Stimulated activated CD8-positive, alpha-beta memory T cell treated with anti-CD3 and anti-CD28 coated beads, Interleukin-4, amount 100 ng/mL, for 4 hours (primary cell): ENCODE measurements at places on chromosomes 4 and X.

DNA sequence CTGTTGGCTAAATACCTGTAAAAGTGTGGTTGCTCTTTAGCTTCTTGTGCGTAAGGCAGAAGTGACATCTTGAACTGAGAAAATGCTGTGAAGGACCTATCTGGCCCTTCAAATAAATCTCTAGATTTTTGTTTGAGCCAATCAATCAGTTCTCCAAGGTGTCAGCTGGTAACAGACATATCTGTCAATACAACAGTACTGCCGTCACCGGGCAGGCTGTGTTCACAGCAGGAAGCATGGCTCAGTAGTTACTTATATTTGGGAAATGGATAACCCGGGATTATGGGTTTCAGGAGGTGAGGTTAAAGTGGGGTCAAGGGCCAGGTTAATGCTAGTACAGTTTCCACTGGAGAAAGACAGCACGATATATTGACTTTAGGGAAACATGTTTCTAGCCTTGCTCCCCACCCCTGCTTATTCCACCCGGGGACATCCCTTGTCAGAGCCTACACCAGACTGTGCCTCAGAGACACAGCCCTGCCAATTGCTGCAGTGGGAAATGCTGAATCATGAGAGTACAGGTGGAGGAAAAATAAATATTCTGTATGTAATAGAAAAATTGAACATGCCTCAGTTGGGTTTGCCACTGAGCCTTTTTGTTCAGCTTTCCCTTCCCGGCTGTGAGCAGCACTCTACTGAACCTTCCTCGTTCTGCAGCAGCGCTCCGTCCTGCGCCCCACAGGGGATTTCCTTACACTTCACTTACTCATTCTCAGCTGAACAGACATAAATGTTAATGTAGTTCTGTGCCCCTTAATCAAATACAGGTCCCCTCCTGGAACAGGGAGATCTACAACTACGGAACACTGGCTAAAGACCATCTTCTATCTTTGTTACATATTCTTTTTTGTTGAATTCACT lies 121.1 kb downstream of the MGST2 start:
- DNase-seq: no peak

DNA sequence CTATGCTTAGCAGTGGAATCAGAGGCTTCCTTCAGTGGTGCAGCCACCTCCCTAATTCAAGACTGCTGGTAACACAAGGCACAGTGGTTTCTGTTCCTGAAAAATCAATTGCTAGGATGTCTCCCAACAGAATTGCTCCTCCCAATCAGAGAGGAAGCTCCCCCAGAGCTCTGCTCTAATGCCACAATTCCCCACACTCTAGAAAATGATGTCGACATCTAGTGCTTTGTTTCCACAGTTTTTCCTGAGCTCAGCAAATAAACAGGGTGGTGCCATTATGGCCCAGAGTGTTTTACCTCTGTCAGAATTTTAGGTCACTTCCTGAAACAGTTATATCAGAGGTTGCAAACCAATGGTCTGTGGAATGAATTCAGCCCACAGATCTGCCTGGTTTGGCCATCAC lies 24.7 kb downstream of the TAB3 start:
- no peak for DNase-seq

- no peak for DNase-seq
These were observed 28.2 kb downstream of the SLC9A7 start for GRCh38 chrX:46730765-46731164.

DNA sequence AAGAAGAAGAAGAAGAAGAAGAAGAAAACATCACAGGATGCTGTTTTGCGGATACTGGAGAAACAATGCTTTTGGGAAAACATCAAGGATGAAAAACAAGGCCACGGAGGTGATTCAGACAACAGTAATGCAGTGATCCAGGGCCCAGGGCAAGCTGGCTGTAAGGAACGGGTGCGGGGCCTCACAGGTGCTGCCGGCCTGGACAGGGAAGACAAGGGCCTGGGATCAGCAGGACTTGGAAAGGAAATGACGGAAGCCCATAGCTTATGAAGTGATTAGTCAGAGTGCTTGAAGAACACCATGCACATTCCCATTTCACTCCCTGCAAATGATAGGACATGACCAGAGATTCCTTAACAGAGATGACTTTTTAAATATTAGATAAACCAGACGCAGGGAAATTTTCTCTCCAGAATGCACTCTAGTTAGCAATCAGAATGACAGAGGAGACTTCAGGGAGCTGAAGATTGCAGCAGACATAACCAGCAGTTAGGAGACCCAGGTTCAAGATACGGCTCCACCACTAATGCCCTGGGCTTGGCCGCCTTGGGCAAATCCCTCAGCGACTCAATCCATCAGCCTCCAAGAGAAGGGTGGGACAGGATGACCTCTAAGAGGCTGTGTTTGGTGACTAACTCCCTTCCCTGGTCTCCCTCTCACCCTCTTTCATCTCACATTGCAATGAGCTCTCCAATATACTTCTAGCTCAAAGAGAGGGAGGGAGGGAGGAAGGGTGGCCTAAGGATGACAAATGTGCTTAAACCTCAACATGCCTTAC lies 54.1 kb downstream of the APBB2 start:
- no peak for DNase-seq

- no peak for DNase-seq
These were observed 564.5 kb downstream of the TRAM1L1 start for GRCh38 chr4:116520886-116521285.

DNA sequence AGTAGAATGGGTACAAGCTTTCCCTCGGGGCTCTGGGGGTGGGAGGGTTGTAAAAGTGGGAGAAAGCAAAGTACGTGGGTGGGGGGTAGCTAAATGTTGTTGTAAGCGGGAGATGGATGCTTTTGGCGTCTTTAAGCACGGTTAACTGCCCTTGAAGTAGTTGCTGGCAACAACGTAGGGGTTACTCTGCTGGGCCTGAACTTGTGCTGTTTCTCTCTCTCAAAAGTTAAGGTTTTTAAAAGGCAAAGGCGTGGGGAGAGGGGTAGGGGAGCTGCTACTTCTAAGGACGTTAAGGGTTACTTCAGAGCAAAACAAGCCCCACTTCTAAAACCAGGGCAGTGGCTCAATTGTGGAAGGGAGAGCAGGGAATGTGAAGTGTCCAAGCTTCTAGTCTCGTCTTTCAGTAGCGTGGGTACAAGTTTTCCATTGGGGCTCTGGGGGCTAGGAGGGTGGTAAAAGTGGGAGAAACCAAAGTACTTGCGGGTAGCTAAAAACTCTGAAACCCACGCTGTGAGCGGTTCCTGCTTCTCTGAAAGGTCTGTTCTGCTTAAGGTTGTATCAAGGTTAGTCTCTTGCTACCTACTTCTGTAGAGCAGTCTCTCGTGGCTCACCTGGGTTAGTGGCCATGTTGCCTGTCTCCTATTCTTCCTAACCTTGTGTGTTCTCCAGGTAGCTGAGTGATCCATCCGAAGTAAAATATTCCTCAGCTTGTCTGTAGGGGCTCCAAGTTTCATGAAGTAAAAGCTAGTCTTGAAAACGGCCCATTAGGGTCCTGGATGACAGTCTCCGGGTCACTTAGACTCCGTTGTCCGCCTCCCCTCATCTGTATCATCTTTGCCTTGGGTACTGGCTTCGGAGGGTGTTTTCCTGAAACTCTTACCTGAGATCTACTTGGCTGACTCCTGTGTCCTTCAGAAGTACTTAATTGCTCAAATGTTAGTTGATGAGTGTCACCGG lies 1.7 kb upstream of the WDR1 start:
- DNase-seq: no peak

DNA sequence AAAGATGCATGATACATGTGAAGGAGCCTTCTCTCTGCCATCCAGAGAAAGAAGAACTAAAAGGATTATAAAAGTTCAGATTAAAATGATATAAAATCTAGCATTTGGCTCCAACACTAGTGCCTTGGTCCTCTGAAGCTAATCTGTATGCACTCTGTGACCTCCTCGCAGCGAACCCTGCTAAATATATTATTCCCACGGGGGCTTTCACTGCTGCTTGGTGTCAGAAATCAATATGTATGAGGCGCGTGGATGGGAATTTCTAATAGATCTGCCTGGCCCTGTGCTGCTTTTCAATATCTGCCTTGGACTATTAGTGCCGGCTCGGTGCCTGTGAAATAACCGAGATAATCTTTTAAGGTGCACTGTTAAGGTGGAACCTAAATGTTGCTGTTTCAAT lies 69.7 kb downstream of the CXXC4 start:
- DNase-seq: no peak

GRCh38 chrX:28391528-28391927 lies 195.7 kb upstream of the IL1RAPL1 start:
- no peak for DNase-seq

DNA sequence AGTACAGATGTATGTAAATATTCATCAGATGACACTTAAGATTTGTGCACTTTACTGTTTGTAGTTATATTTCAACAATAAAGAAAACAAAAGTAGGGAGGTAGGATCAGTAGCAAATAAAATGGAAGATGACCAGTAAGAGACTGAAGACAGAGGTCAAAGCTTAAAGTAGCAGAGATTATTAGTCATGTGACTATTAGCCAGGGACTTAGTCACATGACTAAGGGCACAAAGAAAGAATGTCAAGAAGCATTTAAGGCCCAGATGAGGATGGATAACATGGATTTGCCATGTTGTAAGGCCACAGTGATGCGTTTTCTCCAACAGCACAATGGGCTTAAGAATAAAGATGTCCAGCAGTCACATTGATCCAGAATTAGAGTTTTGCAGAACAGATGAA lies 479.6 kb downstream of the BCOR start:
- DNase-seq: no peak

- no peak for DNase-seq
These were observed 115.2 kb upstream of the OTUD4 start for GRCh38 chr4:145295547-145295946.

DNA sequence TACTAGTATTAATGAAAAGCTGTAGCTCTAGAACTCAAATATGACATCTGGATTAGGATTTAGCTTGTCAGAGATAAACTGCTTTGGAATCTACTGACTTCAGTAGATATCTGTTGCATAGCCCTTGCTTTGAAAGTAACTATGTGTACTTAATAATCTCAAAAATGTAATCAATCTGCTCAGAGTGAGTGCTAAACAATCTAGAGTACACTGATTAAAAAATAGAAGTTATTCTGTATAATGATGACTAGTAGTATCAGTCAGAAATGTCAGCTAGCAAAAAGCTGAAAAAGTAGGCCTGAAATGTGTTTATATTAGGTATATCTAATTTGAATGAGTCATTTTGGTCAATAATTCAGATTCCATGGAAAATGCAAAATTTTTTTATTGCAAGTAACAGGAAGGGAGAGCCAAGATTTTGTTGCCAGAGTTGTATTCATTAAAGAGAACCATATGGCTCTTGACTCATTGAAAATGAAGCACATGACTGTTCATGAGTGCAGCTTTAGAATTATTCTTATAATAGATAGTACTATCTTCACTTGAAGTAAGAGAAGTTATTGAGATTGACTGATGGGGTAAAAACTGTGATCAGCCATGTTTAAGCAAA lies 20.0 kb downstream of the CLCN3 start:
- no peak for DNase-seq

DNA sequence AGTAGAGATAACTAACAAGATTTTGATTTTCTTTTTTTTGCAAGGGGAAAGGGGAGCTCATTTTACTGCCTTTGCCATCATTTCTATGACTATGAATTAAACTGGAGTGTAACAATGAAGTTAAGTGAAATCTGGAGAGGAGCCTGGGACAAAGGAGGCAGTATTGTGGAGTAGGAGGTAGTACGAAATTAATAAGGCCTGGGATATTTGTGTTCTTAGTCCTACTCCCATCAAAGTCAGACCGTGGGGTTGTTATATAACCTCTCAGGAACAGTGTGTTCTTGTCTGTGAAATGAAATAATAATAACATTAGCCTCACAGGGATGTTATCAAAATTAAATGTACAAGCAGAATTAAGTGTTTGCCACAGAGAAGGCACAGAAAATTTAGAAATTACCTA lies 204.3 kb upstream of the EMCN start:
- no peak for DNase-seq

GRCh38 chr4:106852426-106852825 lies 183.7 kb downstream of the DKK2 start:
- DNase-seq: no peak

DNA sequence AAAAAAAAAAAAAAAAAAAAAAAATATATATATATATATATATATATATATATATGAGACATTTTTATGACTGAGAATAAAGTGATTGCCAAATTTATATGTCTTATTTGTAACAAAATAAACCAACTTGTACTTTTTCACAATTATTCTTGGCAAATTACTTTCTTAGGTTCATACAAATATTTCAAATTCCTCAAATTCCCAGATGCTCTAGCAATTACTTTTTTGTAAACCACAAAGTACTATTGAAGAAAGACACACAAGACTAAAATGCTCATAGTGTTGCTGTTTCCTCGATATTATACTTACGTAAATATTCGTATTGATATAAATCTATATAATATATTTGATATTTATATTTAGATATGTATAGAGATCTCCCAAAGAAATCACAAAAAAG lies 390.0 kb downstream of the FAT4 start:
- DNase-seq: no peak

DNA sequence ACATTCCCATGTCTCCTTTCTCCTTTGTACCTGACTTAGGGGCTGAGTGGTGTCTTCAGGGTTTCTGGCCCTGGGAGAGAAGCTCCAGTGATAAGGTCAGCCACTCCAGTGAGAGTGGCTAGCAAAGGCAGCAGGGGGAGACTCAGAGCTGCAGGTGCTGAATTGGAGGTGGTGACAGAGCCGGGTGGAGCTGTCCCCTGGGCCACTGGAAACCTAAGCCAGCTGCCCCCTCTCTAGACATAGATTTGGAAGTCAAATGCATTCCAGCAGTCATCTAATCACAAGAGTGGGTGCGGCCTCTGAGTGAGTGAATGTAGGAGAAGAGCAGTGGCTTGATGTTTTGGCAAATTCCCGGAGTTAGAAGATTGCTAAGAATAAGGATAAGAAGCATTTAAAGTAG lies 28.5 kb downstream of the TRIM2 start:
- no peak for DNase-seq

GRCh38 chr4:26779674-26780073 lies 81.0 kb upstream of the STIM2 start:
- no peak for DNase-seq

- DNase-seq: no peak
These were observed 8.6 kb upstream of the VCX2 start for GRCh38 chrX:8179656-8180055.

GRCh38 chr4:117093571-117093970 lies 8.2 kb upstream of the TRAM1L1 start:
- DNase-seq: no peak

DNA sequence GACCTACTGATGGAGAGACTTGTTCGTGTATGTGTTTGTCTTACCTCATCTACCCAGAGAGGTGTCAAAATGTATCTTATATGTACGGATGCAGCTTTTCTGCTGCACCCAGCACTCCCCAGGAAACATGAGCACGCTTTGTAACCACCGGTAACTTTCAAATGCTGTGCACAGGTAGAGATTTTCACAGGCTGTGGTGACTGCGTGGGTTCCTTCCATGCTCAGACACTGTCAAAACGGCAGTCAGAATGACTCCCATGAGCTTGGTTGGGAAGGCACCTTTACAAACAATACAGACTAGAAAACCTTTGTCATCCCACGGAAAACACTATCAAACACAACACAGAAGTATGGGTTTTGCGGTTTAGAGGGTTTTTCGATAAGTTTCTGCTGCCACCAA lies 28.2 kb downstream of the F11 start:
- DNase-seq: no peak

- no peak for DNase-seq
These were observed 307.9 kb upstream of the ZFP42 start for GRCh38 chr4:187687697-187688096.

GRCh38 chr4:89044147-89044900 lies 12.7 kb downstream of the FAM13A start:
- no peak for DNase-seq
